ENCODE measurements at places on chromosomes 7 and 10.

DNA sequence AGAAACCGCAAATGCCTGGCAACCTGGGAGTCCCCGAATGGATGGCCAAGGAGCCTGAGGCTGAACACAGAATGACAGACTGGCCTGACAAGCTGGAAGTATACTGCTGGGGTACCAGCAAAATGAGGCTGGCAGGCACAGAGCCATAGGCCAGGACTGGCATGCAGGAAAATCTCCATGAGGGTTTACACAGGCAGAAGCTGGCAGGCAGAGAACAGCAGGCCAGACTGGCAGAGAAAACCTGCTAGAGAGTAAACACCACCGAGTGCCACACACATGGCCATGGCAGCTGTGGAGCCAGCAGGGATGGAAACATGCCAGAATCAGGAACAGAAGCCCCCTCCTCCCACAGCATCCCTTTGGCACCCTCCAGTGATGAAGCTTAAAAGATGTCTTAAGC lies 63.4 kb downstream of the CRPPA start:
- DNase-seq = peak; percentile 95

- no peak for DNase-seq
Measured at GRCh38 chr7:148633761-148634160, 43.2 kb downstream of the C7orf33 start.

GRCh38 chr10:78567680-78568455 lies 500.9 kb upstream of the ZMIZ1 start:
- DNase-seq = peak; percentile 21

DNA sequence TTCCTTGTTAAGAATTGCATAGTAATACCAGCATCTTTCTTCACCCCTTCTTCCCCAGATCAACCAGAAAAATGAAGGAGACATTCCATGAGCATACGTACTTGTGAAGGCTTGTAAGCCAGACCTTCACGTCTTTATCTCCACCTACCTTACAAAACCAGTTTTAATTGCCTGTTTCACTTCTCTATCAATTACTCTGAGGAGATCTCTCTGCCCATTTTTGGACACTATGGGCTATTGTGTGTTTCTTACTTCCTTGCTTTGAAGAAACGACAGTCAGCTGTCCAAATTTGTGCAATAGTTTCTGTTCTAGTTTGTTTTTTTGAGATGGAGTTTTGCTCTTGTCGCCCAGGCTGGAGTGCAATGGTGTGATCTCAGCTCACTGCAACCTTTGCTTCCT lies 349.7 kb upstream of the MBL2 start:
- DNase-seq = no peak

DNA sequence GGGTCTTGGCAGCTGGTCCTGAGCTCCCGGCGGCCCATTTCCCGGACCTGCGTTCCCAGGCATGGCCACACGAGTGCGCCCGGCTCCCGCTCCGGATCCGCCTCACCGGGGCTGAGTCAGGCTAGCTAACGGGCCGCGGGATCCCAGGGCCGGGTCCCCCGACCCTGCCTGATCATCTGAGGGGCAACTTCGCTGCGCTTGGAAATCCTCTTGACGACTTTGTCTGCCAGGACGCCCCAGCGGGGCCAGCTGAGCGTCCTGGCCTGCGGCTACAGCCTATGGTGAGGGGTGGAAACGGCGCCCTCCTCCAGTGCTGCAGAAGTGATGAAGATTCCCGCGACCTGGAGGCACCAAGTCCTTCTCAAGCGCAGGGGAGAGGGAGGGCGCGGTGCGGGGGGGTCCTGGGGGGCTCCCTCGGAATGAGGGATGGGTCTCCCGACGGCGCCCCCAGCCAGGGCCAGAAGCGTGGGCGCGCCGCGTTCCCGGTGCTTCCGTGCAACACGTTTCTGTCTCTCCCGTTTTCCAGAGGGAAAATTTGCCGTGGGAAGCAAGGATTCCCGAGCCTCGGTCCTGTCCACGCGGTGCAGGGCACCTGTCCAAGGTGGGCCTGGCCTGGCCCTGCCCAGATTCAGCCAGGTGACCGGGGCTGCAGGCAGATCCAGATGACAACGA lies 212.4 kb downstream of the CCSER2 start:
- DNase-seq = no peak

DNA sequence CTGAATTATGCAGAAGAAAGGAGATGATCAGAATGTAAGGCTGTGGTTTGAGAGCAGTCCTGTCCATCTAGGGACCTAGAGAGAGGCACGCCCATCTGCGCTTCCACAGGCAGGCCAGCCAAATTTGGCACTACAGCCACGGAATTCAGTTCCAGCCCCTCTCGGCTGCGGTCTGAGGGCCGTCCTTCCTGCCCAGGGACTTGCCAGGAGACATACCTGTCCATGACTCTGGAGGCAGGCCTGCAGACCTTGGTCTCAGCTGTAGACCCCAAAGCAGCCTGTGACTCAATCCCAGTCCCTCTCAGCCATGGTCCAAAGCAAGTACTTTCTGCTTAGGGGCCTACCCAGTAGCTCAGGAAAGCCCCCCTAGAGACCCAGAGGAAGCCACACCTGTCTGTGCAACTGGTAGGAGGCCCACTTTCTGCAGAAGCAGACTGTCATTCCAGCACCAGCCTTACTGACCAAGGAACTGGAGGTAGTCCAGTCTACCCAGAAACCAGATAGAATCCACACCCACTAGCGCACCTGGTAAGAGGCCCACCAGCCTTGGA lies 720.9 kb downstream of the PARD3 start:
- DNase-seq = no peak
